ENCODE measurements at places on chromosomes 16 and 17.

DNA sequence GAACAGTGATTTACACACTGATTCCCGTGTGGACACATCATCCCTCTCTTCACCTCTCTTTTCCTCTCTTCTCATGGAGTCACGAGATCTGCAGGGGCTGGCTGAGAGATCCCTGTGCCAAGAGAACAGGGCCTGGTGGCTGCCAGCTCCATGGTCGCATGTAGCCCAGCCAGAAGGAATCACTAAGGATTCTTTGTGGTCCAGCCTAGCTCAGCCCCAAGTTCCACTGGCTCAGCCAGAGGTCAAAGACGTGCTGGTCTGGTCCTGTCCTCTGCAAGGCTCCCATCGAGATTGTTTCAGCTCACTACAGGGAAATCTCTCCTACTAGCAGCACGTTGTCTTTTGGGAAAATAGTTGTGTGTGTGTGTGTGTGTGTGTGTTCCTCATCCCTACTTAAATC lies 66.4 kb downstream of the NDEL1 start:
- DNase-seq, result no peak

DNA sequence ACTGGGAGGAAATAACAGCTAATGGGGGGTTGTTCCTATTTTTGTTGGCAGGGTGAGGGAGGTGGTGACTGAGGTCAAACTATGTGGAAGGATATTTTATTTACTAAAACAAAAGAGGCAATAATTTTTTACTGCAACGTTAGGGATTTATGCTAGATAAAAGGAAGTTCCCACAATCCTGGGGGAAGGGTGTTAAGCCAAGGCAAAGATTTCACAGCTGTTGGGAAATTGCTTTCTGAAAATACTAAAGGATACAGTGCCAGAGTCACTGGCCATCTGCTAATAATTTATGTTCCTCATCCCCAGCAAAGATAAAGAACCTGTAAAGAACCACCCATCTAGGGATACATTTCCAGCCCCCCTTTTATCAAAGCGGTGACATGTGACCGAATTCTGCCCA lies 756.0 kb upstream of the RBFOX1 start:
- no peak for DNase-seq

- peak; percentile 70 for DNase-seq
These were observed 556 bp upstream of the SPNS1 start for GRCh38 chr16:28974007-28974436.

- DNase-seq, result no peak
These were observed 148.3 kb downstream of the BANP start for GRCh38 chr16:88099563-88099890.

DNA sequence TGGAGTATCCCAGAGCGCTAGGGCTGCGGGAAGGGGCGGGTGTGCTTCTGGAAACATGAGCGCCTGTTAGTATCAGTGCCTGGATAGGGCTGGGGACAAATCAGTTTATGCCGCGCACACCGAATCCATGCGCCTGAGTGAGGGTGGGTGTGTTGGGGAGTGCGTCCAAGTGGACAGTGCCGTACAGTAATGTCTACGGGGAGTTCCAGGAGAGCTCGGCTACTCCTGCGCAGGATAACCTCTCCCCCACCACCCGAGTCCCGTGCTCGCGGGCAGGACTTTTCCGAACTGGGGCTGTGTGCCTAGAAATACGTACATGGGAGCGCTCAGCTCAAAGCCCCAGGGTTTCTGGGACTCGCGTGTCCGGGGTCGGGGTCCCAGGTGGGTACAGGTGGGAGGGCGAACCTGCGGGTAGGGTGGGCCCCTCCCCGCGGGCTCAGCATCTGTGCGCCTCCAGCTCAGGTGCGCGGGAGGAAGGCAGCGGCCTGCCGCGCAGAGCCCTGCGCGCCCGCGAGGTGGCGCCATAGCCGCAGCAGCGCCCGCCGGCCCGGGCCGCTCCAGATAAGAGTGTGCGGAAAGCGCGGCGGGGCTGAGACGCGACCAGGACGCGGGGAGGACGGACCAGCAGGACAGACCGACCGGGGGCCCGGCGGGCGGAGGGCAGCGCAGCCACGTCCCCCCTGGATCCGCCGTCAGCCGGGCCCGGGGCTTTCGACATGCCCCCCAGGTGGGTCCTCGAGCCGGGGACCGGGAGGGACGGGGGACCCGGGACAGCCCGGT lies at the start of gene HIC1:
Gene HIC1 (plus strand): TSS at position 592 of the 780 bp plus-strand sequence. CDS start 1,588 bp downstream, outside the sequence.
- peak; percentile 73 for DNase-seq

- no peak for DNase-seq
These were observed 121.5 kb downstream of the KATNIP start for GRCh38 chr16:27671410-27671809.

DNA sequence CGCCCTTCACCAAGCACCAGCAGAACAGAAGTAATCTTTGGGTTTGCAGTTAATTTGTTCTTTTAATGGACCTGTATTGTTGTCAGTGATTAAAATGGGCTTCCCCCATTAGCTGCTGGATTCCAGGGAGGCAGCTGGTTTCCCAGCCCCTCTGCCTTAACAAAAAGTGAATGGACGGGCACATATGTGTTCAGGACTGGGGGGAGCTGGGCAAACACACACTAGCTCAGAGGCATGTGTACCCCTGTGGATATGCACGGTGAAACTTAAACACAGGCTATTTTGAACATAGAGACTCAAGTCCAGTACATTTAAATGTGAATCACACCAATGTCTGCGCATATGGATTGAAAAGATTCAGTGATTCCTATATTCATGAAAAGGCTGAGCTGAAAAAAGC lies 25.5 kb upstream of the TMEM132E start:
- no peak for DNase-seq

DNA sequence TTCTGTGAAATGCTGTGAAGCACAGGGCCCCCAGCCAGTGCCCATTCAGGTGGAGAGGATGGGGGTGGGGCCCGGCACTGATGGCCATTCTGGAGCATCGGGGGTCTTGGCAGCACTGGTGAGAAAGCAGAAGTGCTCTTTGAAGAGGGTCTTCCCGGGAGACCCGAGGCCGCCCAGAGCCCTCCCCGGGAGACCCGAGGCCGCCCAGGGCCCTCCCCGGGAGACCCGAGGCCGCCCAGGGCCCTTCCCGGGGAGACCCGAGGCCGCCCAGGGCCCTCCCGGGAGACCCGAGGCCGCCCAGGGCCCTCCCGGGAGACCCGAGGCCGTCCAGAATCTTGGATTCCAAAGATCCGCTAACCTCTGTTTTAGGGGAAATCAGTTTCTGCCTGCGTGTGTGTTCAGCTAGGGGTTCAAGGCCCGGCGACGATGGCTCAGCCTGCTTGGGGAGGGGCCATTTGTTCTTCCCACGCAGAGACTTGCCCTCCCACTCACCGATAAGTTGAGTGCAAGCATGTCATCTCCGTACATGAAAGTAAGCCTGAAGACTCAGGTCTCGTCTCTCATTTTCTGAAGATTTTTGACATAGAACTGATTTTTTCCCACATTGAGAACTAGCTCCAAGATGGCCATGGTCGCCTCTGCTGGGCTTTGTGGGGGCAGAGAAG lies 35.2 kb upstream of the CAPN15 start:
- peak; percentile 21 for DNase-seq

- no peak for DNase-seq
These were observed 425.3 kb downstream of the CA10 start for GRCh38 chr17:51733166-51733565.

GRCh38 chr16:78505036-78505435 lies 405.6 kb downstream of the WWOX start:
- no peak for DNase-seq

- no peak for DNase-seq
These were observed 80.4 kb upstream of the AKTIP start for GRCh38 chr16:53583401-53583800.

GRCh38 chr16:10120953-10121352 lies 61.3 kb downstream of the GRIN2A start:
- no peak for DNase-seq

DNA sequence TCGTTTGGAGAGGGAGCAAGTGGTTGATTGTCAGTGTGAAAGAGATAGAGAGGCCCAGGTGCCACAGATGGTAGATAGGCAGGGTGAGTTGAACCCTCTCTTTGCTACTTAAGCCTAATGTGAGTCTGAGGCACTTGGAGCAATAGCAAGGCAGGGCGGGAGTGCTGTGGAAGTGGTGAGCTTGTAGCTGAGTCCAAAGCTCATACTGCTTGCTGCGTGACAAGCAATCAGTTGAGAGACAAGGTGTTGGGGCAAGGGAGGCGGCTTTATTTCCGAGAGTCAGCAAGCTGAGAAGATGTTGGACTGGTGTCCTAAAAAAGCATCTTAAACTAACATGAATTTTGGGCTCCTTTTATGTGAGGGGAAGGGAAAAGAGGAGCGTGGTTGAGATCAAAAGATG lies 112.9 kb upstream of the ZKSCAN2 start:
- no peak for DNase-seq

DNA sequence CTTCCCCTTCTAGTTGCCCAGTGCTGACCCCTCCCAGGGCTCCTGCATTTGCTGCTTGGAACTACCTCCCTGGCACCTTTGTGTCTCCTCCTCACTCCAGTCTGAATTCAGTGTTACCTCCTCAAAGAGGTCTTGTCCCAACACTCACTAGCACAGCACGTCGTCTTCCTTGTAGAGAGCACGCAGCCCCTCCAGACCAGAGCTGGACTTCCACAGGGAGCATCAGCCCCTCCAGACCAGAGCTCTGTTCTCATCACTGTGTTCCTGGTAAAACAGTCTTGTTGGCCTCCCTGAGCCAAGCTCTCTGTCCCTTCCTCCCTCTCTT lies 27.8 kb upstream of the MGAT5B start:
- no peak for DNase-seq

DNA sequence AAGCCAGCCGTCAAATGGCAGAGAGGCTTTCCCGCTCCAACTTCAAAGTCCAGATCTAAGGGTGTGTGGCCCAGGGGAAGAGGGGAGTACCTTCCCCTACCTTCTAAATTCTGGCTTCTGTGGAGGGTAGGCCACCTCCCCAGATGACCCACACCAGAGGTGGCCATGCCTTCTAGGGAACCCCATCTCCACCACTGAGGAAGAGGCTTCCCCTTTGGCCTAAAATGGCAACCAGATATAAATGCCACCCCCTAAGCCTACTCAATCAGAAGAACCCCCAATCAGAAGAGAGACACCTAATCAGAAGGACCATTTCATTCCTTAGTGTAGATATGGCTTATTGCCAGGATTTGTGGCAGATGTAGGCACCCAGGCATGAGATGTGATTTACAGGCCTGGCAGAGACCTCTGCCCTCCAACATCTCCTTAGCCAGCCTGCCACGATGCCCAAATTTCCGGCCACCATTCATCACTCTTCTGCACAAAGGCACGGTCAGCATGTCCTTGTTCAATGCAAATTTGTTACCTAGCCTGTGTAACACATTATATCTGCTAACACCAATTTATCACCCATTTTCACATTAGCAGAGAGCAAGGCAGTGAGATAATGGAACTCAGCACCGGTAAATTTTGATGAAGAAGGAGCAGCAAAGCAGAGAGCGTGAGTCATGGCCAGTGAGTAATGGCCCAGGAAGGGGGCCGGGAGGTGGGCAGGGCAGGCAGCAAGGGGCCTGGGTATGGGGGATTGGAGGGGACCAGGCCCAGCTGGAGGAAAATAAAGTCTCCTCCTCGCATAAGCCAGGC lies 1.2 kb upstream of the MGAT5B start:
- peak; percentile 27 for DNase-seq

DNA sequence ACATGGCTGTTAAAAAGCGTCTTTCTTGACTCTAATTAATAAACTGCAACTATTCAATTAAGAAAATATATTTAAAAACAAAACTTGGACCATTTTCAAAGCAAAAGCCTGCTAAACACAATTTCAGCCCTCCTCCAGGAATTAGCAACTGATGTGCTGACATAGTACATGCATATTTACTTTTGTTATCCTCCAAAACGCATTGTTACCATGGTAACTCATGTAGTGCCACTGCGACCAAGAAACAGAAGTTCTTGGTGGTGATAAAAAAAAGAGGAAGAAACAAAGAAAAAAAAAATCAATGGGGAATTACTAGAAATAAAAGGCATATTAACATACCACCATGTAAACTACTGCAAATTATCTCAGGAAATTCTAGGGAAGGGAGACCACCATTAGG lies 793.4 kb upstream of the CDH8 start:
- DNase-seq, result no peak

- DNase-seq, result no peak
These were observed 213.4 kb downstream of the CYB561 start for GRCh38 chr17:63232565-63233310.

DNA sequence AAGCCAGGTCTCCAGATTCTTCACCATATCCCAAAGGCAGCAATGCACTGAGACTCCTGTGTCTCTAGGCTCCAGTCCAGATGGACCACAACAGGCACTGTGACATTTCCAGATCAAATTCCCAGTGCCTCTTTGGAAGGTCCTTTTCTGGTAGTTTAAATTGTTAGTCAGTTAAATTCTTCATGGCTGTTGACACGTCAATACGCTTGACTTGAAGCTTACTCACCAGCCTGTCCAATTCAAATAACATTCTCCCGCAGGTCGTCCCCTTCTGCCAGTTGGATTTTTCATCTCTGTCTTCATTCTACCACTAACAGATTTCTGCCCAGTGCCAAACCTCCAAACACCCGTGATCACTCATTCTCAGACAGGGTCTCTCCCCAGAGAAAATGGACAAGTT lies 86.7 kb downstream of the SHISA9 start:
- DNase-seq, result no peak

GRCh38 chr16:59341368-59341767 lies 607.3 kb upstream of the GOT2 start:
- no peak for DNase-seq

GRCh38 chr17:12445331-12445730 lies 220.4 kb upstream of the MYOCD start:
- DNase-seq, result no peak

DNA sequence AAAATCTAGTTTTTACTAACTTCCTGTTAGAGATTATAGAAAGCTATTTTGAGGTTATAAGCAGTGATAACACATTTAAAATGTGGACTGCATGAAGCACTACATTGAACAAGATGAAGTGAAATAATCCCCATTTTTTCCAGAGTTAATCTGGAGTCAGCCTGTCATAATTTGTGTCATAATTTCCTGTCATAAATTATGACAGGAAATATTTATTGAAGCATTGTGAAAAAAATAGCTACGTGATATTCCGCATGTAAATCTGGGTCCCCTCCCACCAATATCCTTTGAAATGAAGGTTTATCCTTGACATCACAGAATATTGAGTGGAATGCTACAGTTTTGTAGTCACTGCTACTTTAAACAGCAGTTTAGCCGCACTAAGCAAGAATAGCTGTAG lies 40.1 kb downstream of the OMG start:
- DNase-seq, result no peak

GRCh38 chr17:33927732-33928133 lies 327.4 kb upstream of the CCL2 start:
- DNase-seq, result peak; percentile 35

DNA sequence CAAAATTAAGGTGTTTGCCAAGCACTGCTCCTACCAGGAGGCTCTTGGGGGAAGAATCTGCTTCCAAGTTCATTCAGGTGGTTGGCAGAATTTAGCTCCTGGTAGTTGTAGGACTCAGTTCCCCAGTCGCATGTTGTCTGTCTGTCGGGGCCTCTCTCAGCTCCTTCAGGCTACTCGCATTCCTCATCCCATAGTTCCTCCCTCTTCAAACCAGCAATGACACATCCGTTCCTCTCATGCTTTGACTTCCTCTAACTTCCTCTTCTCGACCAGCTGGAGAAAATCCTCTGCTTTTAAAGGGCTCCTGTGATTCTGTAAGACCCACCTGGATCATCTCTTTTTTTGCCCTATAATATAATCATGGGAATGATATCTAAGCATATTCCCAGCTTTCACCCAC lies 108.1 kb downstream of the PMP22 start:
- DNase-seq, result peak; percentile 61

- no peak for DNase-seq
These were observed 313.7 kb upstream of the CDH5 start for GRCh38 chr16:66052745-66053144.

GRCh38 chr16:87002717-87003413 lies 314.3 kb downstream of the C16orf95 start:
- peak; percentile 65 for DNase-seq
